ENCODE measurements at places on chromosomes 12 and 14.
A peak's percentile ranks its signal among the peaks of the same experiment; 100 is the strongest.

- DNase-seq, result no peak
Measured at GRCh38 chr14:77508876-77509275, 10.3 kb upstream of the ISM2 start.

DNA sequence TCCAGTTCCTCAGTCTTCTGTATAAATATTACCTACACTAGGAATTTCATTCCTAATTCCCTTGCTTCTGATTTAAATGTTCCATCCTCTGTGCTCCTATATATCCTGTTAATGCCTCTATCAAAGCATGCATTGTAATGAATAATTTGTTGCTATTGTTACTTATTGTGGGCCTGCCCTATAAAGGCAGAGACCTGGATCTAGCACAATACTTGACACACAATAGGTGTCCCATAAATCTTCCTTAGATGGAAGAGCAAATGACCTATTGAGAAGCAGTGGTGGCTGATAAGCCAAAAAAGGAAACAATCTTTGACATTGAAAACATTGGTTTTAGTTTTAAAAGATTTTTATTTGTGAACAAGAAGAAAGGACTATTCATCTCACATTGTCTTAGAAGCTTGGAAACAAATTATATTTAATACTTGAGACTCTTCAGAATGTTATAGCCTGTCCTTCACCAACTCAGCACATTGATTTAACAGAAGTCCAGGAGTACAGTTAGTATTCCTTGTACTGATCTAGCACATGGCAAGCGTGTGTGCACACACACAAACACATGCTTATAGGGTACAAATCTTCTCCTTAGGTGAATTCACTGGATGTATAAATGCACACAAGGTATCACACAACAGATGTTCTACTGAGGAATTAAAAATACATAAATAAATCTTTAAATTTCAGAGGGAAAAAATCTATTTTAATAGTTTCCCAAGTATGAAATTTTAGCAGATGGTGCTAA lies 135.9 kb downstream of the DUSP6 start:
- no peak for DNase-seq

- DNase-seq, result no peak
Measured at GRCh38 chr12:18752280-18752920, 14.5 kb downstream of the CAPZA3 start.

GRCh38 chr12:48086327-48086726 lies 19.6 kb downstream of the SENP1 start:
- no peak for DNase-seq

- peak; percentile 98 for DNase-seq
Measured at GRCh38 chr12:124720681-124721500, 142.8 kb downstream of the SCARB1 start.

GRCh38 chr14:62102349-62102725 lies 340.1 kb downstream of the SNAPC1 start:
- no peak for DNase-seq

DNA sequence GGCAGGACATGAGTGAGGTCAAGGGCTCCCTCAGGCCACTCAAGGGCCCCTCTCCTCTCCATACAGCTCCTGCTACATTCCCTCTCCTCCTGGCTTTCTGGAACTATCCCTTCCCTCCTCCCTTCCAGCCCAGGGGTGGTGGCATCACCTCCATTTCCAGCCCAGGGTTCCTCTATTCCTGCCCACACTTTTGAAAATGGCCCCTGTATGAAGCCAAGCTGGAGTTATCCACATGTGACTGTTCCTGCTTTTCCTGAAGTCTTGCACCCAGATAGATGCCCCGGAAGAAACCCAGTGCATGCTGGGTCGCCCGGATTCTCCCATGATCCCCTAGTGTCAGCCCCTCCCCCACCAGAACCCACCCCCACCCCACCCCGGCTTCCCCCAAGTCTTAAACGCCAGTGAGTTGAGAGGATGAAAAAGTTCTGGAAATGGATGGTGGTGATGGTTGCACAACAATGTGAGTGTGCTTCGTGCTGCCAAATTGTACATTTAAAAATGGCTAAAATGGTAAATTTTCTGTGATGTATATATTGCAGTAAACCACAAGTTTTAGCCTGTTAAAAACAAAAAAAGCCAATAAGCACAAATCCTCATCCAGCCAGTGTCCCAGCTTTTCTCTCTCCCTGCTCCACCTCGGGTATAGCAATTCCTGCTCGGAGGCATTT lies 136.9 kb downstream of the SCARB1 start:
- DNase-seq, result no peak

DNA sequence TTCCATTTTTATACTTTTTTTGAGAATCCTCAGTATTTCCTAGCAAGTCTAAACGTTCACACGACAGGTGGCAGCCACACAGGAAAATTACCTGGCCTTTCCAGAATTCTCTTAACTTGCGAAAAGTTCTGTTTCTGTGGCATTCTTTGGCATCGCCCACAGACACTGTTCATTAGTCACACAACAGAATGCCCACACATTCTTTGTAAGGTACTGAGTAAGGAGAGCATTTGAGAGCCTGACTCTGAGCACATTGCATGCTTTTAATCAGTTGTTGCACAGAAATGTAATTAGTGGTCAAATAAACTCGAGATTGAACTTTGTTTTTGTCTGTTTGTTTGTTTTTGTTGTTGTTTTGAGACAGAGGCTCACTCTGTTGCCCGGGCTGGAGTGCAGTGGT lies 52.4 kb downstream of the LMNTD1 start:
- no peak for DNase-seq

DNA sequence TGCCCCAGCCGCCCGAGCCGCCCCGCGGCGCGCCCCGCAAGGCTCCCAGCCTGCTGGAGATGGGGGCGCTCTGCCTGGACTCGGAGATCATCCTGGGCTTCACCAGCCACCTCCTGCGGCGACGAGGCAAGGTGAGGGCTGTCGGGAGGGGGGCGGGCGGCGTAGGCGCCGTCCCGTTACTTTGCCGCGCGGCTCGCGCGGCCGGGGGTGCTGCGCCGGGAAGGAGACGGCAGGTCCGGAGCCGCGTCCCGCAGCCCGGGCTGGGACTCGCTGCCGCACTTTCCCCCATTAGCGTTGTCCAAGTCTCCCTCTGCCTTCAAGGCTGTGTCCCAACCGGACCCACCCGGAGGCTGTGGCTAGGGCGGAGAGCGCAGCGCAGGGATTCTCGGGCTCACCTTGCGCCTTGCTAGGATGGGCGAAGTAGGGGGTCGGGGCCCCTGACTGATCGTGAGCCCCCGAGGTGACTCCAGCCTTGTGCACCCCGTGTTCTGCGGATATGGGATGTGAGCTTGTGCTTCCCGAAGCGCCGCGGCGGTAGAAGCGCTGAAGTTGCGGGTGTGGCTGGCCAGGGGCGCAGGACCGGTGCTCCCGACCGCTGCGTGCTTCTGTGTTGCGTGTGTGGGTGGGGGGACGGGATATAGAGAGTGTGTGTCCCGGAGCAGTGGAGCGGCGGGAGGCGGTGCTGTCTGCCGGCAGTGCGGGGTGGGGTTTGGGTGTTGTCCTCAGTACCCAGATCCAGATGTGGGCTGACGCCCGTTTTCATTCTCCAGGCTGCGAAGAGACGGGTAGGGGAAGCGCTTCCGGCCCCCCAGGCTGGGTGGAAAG lies 1.7 kb upstream of the KIF26A start:
- peak; percentile 70 for DNase-seq

Data from NCI-H69 (cell line).